Stimulated activated CD4-positive, alpha-beta T cell treated with anti-CD3 and anti-CD28 coated beads, TNF-alpha, amount 100 ng/mL, for 1 hour (primary cell): ENCODE measurements at places on chromosomes 1 and 21.

GRCh38 chr1:158115126-158115525 lies 65.6 kb upstream of the CD1D start:
- DNase-seq: no peak

GRCh38 chr1:111846842-111847241 lies 91.1 kb downstream of the DDX20 start:
- no peak for DNase-seq

- no peak for DNase-seq
Measured at GRCh38 chr1:174988539-174988938, 11.2 kb upstream of the CACYBP start.

GRCh38 chr1:8359617-8360481 lies 41.9 kb downstream of the SLC45A1 start:
- no peak for DNase-seq

DNA sequence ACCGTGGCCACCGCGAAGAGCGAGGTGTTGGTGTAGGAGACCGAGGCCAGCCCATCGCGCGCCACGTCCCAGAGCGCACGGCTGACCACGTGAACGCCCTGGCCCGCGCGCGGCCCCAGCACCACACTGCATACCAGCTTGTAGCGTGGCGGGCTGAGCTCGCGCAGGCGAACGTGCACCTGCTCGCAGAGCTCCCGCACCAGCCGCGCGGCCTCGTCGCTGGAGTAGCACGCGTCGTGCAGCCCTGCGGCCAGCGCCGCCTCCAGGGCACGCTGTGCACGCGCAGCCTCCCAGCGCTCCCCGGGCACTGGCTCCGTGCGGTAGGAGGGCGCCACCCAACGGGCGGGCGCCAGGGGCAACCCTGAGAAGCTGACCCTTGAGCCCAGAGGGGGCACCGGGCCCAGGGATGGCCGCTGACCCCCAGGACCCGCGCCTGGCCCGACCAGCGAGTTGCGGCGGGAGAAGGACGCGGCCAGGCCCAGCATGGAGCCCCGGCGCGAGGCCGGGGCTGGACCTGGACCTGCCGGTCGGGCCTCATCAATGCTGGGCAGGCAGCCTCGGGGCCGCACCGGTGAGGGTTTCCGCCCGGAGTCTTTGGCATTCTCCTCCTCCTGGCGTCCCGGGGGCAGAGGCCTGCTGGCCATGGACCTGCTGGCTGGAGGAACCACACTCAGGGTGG lies 987 bp downstream of the DYNLT4 start:
- no peak for DNase-seq

DNA sequence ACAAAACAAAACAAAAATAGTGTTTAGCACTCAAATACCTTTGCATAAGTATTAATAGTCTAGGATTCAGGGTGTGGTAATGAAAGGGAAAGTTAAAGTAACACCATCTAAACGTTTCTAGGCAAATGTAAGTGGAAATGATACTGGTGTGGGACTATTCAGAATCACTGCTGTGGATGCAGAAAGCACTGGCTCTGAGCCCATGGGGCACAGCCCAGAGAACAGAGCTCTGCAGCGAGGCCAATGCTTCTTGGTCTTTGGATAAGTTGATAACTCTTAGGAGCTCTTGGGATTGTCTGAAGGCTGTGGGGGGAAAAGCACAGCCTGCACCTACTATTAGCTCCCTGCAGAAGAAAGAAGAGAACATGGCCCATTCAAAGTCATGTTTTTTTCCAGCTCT lies 21.4 kb upstream of the DNM3 start:
- no peak for DNase-seq
